ENCODE measurements at places on chromosomes 6 and 20. TPM values are rescaled to one million over a fixed set of nuclear protein-coding genes. Genes with fewer than 3 reads are reported as not detected.
A peak's percentile ranks its signal among the peaks of the same experiment; 100 is the strongest.

- no peak for DNase-seq
Measured at GRCh38 chr6:129565366-129565765, 144.6 kb downstream of the ARHGAP18 start.

- no peak for DNase-seq
Measured at GRCh38 chr6:157627195-157627966, 195.7 kb upstream of the SNX9 start.

GRCh38 chr6:101399616-101400162 is 6.2 kb downstream of the GRIK2 start:
- DNase-seq, result no peak

DNA sequence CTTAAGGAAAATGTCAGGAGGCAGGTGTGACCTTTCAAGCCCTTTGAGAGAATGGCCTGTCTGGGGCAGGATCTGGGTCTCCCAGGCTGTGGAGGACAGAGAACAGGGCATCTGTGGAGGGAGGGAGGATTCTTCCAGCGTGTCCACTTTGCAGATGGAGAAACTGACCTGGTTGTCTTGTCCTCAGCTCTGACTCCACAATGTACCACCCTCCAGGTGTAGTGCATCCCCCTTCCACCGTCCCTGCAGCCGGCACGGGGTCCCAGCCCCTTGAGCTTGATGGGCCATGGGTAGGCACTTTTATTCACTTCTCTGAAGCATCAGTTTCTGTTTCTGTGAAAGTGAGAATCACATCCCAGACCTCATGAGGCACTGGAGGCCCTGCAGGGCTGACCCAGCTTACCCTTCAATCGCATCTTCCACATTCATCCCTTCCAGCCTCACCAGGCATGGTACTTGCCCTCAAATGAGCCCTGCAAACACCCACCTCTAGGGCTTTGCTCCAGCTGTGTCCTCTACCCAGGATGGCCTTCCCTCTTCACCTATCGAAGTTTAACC is 4.6 kb upstream of the TGM2 start:
- DNase-seq, result no peak

GRCh38 chr20:63008541-63009044 is 1.8 kb upstream of the BHLHE23 start:
- DNase-seq, result no peak

- DNase-seq, result peak; percentile 36
Measured at GRCh38 chr6:147707524-147707923, 199.0 kb downstream of the SAMD5 start.

DNA sequence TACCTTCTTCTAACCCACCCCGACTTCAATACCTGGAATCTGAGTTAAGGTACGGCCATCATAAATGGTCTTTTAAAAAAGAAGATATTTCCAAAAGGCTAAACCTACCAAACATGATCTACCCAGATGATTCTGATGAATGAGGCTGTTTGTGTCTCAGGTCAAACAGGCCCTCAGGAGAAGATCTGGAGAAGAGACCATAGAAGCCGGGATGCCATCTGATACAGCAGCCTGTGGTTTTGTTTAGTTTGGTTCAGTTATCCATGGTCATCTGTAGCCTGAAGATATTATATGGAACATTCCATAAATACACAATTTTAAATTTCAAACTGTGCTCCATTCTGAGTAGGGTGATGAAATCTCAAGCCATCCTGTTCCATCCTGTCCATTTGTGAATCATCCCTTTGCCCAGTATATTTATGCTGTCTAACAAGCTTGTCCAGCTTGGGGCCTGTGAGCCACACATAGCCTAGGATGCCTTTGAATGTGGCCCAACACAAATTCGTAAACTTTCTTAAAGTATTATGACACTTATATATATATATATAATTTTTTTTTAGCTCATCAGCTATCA is 4.0 kb upstream of the CAP2 start:
- DNase-seq, result peak; percentile 28

- no peak for DNase-seq
Measured at GRCh38 chr20:32871627-32872160, 13.0 kb downstream of the EFCAB8 start.

FAM83D gene
- 57.3 TPM for total RNA-seq

ACTL10 gene
- total RNA-seq, result 1.0 TPM

HLA-DQB1 gene
- total RNA-seq, result 5.9 TPM

PLTP gene
- 127 TPM for total RNA-seq

PRR18 gene
- total RNA-seq, result not detected

All from PC-9 (cell line).